Activated naive CD4-positive, alpha-beta T cell (primary cell): ENCODE measurements at places on chromosomes 2 and 18.

GRCh38 chr2:129798301-129798581, 181.2 kb upstream of the RAB6C start:
- no peak for DNase-seq

DNA sequence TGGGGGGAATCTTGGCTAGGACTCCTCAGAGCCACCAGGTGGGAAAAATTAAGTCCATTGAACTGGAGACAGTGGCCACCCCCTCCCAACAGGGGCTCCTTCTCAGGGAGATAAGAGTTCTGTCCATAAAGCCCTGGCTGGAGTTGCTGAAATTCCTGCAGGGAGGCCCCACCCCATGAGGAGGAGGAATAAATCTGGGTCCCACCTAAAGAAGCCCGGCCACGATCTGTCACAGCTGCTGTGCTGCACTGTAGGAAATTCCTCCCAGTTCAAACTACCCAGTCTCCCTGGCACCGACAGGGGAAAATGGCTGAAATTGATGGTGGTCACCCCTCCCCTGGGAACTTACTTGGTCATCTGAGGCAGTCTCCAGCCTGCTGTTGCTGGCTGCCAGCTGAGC, 215.0 kb downstream of the THSD7B start:
- no peak for DNase-seq

- no peak for DNase-seq
These were observed 171.1 kb downstream of the HDAC4 start for GRCh38 chr2:239229545-239230279.

GRCh38 chr18:74715306-74715705, 117.6 kb downstream of the ZNF407 start:
- no peak for DNase-seq

DNA sequence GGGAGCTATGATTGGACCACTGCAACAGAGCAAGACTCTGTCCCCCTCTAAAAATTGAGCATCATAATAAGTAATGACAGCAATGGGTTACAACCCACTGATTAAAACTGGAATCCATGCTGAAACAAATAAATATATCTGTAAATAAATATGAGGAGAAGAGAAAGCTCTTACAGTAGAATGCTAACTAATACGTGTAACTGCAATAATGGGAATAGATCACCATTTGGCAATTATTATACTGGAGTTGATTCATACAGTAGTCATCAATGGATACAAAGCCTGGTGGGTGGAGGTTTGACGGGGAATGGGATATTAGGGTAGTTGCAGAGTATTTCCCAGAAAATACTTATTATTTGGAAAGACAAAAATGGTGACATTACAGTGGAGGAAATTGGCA, 6.1 kb upstream of the INO80B start:
- DNase-seq = no peak

GRCh38 chr2:113716291-113716690, 40.2 kb downstream of the SLC35F5 start:
- no peak for DNase-seq

DNA sequence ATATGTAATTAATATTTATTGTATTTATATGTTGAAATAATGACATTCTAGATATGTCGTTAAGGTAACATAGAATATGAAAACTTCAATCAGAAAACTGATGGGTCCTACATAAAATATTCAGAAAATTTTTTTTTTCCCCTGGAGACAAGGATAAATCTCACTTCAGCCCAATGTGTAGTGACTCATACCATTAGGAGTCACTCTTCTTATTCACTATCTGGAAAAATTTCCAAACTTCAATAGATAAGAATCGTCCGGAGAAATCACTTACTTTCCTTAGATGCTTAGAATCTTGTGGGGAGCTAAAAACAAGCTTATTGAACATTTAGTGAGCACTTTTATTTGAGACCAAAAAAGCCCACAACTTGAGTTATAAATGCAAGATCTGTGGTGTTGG, 4.6 kb downstream of the SERPINB13 start:
- no peak for DNase-seq

DNA sequence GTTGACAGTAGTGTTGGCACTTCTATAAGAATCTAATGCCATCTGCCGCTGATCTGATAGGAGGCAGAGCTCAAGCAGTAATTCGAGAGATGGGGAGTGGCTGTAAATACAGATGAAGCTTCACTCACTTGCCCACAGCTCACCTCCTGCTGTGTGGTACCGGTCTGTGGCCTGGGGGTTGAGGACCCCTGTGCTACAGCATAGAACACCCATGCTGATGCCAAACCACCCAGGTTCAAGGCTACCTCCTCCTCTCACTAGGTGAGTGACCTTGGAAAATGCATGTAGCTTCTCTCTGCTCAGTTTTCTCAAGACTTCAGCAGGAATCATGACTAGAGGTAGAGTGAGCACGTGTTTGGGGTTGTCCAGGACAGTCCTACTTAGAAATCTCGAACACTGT, 263.4 kb downstream of the SH3BP4 start:
- no peak for DNase-seq

DNA sequence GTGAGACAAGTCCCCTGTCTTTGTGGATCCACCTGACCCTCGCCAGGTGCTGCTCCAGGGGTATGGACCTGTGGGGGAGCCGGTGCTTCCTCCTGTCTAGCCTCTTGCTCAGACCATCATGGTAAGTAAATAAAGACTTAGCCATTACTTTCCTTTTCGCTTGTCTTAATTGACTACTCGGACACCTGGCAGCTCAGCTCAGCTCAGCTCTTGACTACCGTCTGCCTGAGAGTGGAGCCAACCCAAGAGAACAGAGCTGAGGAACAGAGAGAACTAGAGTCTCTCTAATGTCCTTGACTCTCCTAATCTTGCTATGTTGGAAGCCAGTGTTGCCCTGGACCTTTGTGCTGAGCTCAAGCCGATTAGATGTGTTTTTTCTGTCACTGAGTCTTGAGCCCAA, 170.3 kb upstream of the CXCR4 start:
- DNase-seq = no peak

DNA sequence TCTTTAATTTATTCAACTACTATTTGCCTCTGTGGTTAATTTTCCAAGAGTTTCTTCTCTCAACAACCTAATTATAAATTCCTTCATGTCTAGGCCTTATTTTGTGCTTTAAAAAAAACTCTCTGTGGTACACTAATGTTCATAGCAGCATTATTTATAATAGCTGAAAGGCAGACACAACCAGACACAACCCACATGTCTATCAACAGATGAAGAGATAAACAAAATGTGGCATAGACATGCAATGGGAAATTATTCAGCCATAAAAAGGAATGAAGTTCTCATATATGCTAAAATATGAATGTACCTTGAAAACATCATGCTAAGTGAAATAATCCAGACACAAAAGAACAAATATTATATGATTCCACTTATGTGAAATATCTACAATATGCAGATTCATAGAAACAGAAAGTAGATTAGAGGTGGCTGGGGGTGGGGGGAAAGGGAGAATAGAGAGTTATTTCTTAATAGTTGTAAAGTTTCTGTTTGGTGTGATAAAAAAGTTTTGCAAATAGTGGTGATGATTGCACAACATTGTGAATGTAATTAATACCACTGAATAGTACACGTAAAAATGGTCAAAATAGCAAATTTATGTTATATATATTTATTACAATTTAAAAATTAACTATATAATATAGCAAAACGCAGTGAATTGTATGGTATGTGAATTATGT, 28.1 kb upstream of the RASGRP3 start:
- no peak for DNase-seq

- DNase-seq = no peak
These were observed 496.2 kb upstream of the NRXN1 start for GRCh38 chr2:51528156-51528555.

DNA sequence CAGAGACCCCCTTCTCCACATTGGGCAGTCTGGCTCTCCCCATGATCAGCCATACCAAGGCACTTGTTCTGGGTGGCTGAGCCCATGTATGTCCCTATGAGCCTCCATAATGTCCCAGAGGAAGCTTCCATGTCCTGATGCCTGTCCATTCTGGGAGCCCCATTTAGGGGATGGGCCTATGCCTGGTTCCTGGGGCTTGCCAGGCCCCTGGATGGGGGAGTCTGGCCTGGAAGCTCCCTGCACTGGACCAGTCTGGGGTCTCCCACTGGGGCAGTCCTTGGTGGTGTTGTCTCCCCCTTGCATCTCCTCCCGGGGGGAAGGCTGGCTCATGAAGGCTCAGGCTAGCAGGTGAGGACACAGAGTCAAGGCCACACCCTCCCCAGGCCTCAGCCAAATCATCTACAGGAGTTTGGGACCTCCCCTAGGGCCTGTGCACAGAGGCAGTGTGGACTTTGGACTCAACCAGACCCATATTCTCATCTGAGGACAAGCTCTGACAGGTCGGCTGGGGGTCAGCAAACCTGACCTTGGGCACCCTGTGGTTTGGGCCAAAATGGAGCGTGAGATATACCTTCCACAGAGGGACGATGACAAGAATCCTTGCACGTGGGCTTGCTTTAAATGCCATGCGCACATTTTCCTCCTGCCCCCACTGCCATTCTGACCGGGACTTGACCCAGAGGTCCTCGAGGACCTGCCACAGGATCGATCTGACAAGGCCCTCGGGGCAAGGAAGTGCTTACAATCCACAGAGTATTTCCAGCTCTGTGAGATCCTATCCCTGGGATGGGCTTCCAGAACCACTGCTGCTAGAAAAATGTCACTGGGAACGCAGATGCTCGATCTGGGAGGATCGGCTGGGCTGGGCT, 38.8 kb downstream of the INHBB start:
- DNase-seq = no peak

- no peak for DNase-seq
These were observed 45.7 kb downstream of the MAP3K2 start for GRCh38 chr2:127342101-127342500.

DNA sequence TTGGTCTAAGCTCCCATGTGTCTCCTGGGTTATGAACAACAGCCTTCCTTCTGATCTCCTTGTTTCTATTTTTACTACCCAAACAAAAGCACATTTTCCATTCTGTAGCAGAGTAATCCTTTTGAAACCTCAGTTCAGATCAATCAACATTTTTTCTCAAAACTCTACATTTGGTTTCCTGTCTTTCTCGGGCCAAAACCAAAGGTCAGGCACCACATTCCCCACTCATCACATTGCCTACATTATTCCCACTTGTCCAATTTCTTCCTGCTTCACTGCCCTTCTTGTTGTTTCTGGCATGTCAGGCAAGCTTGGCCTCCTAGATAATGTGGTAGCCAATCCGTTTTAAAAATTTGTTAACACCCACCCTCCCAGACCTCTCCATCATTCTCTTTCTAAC, 196.8 kb downstream of the PPP1R1C start:
- DNase-seq = no peak

DNA sequence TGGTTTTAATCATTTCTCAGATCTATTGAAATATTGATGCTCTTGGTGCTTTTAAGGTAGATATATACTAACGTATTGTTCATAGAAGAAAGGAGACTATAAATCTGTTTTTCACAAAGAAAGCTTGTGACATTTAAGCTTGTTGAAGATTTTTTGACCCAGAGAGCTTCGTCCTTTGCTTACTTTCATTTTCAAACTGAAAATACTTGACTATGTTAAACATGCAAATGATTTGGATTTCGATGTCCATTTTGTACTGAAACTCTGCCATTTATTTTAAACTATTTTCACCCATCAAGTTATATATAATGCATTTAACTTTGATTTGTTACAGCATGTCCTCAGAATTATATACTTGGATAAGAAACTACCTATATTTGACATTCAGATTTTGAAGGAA, 85.2 kb downstream of the SLC4A10 start:
- no peak for DNase-seq

- no peak for DNase-seq
These were observed 59.2 kb downstream of the ADI1 start for GRCh38 chr2:3460156-3460555.

- no peak for DNase-seq
These were observed 18.7 kb upstream of the IHH start for GRCh38 chr2:219079417-219079816.

GRCh38 chr2:67974559-67975430, 88.0 kb downstream of the C1D start:
- no peak for DNase-seq

DNA sequence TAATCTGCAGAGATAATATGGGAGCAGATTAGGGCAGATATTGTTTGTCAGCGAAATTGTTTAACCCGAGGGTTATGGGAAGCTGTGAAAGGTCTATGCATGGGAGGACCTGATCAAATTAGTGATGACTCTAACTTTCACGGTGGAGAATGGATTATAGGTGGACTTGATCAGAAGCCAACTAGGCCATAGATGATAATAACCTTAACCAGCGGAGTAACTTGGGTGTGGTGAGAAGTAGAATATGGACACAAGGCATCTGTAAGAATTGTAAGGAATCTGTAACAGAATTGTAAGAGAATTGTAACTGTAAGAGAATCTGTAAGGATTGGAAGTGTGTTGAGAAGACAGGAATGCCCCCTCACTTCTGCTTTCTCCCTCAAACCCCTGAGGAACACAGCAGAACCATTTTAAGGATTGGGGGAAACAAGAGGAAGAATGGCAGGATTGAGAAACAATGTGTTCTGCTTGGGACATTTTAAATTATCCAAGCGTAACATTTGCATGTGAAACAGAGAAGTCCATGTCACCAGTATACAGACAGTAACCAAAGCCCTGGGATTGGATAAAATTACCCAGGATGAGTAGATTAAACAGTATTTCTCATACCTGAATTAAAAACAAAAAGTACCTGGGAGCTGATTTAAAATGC, 14.9 kb upstream of the SLC39A10 start:
- no peak for DNase-seq

- DNase-seq = no peak
These were observed 148.6 kb upstream of the ALPP start for GRCh38 chr2:232229911-232230310.

DNA sequence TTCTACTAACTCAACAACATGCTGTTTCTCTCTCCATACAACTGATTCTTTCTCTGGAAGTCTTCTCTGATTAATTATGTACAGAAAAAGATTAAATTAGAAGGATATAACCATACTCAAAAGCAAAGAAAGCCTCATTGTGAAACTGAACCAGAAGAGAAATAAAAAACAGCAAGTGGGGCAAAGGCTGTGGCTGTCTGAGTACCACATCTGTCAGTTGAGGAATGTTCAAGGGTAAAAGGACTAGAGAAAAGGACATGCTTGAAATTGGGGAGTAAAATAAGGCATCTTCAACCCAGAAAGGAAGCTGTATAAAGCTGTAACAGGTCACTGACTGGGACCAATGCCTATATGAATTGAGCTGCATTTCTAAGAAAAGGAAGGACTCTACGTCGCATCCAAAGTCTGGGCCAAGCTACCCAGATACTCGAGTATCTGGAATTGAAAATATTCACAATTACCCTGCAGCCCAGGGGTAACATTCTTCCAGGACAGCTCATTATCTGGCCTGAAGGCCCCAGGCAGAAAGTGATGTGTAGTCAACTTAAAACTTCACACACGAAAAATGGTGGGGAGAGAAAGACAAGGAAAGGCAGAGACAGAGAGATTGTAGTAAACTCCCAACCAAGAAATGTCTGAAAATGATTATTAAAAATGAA, 356.0 kb upstream of the GALNT5 start:
- no peak for DNase-seq
